NCI-H1105 treated with DMSO at 0.1 percent for 48 hours (cell line): ENCODE measurements at places on chromosomes 13 and 19.
A peak's percentile ranks its signal among the peaks of the same experiment; 100 is the strongest.

- no peak for DNase-seq
Measured at GRCh38 chr19:23784274-23784673, 25.6 kb upstream of the ZNF681 start.

DNA sequence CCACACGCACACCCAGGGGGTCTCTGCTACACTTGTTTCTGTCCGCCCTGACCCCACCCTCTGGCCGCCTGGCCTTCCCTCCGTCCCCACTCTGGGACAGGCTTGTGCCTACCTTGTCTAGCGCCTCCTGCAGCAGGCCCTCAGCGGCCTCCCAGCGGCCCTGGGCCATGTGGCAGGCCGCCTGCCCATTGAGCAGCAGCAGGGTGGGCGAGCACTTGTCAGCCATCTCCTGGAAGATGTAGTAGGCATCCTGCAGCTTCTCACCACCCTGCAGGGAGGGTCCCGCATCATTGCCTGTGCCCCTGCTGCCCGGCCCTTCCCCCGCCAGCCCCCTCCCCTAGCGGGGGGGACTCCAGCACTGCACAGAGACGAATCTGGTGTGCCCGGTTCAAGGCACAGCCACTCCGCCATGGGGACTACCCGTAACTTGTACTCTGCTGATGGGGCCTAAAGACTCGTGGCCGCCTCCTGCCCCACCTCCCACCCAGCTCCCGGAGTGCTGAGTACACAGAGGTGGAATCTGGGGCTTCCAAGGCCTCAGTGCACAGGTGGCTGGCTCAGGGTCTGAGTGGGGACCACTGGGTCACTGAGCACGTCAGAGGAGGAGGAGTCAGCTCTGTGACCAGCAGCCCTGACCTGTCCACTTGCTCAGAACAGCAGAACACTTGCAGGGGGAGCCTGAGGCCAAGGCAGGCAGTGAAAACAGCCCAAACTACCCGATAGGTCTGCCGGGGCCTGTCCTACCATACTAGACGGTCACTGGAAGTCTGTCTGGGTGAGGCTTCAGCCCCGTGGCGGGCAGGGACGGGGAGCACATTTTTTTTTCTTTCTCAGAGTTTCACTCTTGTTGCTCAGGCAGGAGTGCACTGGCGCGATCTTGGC is 7.4 kb upstream of the CERS1 start:
- no peak for DNase-seq

GRCh38 chr13:99363949-99364348 is 56.8 kb upstream of the GPR183 start:
- no peak for DNase-seq

- no peak for DNase-seq
Measured at GRCh38 chr19:58123354-58123753, 25.3 kb upstream of the ZSCAN18 start.

DNA sequence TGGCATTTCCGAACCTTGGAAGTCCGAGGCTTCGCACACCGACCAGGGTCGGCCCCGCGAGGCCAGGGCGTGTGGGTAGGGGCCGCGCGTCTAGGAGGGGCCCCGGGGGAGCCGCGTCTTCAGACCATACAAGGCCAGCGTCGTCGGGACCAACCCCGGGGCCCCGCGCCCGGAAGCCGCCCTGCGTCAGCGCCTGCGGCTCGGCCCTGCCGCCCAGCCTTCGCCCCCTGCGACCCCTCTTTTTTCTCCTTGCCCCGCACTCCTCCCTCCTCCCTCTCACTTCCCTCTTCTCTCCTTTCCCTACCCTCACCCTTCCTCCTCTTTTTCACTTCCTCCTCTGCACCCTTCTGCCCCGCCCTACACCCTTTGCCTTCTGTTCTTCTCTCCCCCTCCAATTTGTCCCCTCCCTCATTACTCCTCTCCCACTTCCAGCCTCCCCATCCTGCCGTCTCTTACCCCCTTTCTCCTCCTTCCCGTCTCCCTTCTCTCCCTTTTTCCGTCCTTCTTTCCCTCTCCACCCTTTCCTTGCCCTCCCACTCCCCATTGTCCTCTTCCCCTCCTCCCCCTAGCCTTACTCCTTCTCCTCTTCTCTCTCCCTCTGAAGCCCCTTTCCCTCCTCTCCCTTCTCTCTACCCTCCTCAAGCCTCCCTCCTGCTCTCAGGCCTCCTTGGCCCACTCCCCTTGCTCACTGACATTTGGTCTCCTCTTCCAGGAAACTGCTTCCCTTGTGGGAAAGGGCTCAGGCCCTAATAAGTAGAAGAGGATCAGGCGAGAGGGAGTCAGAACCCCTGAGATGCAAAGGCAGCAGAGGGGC is 2.2 kb upstream of the PLEKHG2 start:
- DNase-seq = peak; percentile 29

DNA sequence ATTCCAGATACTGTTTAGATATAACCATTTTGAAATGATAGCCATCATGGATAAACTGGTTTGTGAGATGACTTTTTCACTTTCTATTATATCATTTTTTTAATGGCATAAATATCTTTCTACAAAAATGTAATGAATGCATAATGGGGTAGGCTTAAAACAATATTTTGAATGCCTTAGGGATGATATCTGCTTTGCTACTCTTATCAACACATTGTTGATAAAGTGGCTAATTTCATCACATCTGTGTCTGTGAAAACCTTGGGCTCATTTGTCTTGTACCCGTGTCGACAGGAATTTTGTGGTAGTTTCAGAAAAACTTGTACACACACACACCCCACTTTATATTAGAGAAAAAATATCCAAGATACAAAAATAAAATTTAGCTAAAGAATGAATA is 44.1 kb downstream of the SLITRK6 start:
- no peak for DNase-seq

DNA sequence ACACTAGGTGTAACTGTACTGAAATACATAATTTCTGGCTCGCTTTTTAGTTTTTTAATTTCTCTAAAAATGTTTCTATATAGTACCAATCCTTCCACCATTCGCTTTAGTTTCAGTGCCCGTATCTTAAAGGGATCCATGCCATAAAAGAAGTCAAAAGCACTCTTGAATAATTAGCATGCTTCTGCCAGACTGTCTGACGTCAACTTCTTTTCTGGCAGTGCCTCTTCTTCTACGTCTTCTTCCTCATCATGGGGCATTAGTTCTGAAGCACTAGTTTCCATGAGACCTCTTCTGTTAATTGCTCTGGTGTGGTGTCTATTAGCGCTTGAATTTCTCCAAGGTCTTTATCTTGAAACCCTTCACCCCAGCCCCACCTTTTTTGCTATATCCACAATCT is 93.8 kb upstream of the DOCK9 start:
- no peak for DNase-seq

GRCh38 chr13:64675255-64675892 is 2554.8 kb downstream of the PCDH9 start:
- DNase-seq = no peak

- no peak for DNase-seq
Measured at GRCh38 chr13:50152655-50153309, 137.5 kb downstream of the KCNRG start.

DNA sequence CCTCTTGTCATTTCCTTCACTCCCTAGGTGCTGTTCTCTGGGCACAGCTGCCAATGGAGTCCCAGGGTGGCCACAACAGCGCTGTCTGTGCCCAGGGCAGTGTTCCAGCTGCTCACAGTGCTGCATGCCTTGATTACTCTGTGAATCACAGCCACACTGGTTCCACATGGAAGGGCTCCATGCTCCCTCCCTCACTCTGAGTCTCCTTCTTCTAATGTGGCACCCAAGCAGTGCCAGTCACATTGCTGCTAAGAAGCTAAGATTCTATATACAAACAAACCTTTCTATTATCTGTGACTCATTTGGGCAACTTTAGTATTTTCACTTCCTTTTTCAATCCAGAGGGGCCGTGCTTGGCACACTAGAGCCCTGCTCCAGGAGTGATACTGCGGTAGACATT is 248.7 kb downstream of the TDRD3 start:
- no peak for DNase-seq

GRCh38 chr13:44158098-44158521 is 215.5 kb upstream of the SERP2 start:
- DNase-seq = no peak

DNA sequence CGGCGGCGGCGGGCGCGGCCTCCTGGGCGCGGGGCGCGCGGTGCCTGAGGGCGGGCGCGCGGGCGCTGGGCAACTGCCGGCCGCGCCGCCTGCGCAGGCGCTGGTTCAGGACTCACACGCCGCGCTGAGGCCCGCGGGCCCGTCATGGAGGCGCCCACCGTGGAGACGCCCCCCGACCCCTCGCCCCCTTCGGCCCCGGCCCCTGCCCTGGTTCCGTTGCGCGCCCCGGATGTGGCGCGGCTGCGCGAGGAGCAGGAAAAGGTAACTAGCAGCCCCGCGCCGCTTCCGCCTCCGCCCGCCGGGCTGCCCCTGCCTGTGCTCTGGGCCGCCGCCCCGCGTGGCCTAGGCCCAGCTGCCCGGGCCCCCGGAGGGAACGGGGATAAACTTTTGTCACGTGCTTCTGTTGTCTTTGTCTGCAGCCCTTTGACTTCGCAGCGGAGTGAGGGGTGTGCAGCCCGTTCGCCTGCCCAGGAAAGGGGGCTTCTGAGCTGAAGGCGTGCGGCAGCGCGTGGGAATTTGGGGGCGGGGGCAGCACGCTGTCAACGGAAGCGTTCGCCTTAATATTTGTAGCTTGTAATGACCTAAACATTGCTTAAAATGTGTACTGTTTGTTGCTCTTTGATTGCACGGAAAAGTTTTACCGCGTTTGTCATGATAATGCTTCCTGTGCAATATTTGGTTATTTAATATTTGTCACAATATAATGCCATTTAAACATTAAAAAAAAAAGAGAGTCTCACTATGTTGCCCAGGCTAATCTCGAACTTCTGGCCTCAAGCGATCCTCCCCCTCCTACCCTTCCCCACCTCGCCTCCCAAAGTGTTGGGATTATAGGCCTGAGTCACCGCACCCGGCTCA is 594 bp downstream of the URI1 start:
- peak; percentile 70 for DNase-seq

DNA sequence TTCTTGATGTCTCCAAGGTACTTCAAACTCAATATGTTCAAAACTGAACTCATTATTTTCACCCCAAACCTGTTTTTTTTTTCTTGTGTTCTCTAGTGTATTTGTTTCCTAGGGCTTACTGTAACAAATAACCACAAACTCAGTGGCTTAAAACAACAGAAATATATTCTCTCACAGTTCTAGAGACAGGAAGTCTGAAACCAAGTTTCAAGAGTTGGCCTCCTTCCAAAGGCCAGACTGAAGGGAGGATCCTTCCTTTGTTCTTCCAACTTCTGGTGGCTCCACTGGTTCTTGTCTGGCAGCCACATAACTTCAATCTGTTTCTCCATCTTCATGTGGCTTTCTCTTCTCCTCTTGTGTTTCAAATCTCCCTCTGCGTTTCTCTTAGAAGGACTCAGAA is 62.0 kb upstream of the PDCD5 start:
- DNase-seq = no peak

DNA sequence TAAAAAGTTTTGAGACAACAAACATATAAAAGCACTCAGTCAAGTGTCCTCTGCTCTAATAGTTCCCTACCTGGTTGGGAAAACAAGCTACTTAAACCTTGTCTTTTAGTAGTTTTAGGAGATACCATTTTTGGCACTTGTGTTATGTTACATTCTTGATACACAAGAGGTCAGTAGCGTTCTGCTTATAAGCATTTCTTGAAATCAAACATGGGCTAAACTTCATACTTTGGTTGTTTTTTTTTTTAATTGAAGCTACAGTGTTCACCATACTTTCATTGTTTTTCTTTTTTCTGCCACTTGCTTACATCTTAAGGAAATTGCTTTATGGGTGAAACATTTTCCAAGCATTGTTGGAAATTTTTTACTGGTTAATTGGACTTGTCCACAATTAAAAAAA is 12.9 kb downstream of the NHLRC3 start:
- DNase-seq = peak; percentile 45

DNA sequence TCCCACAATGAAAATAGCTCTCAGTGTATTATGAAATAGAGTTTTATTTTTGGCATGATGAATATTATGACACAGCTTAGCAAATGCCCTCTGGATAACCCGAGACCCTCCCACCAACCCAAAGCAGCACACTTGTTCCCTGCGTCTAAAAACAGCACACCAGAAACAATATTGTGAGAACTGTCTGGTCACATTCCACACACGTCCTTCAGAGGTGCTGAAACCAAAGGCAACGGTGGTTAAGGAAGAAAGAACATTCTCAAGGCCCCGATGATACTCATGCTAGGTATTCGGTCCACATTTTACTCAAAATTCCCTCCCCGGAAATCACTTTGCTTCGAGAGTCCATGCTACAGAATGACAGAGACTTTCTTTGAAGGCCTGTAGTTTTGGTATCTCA is 156.7 kb downstream of the SLC7A1 start:
- no peak for DNase-seq

DNA sequence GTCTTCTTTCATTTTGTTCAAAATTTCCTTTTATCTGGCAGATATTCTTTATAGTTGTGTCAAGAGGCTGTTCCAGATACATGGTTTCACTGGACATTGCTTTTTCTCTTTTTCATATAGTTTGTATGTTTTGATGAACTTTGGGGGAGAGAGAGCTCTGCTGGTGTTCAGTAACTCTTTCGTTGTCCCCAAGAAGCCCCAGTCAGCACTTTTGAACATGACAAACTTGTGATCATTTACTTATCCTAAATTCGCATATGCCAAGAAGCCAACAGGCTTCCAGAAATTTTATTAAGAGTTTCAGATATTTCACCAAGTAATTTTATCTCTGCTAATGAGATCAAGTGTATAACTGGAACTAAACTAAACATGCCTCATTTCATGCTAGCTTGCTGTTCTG is 275.8 kb upstream of the GPC6 start:
- DNase-seq = no peak

GRCh38 chr13:60143775-60144174 is 20.0 kb downstream of the DIAPH3 start:
- no peak for DNase-seq

DNA sequence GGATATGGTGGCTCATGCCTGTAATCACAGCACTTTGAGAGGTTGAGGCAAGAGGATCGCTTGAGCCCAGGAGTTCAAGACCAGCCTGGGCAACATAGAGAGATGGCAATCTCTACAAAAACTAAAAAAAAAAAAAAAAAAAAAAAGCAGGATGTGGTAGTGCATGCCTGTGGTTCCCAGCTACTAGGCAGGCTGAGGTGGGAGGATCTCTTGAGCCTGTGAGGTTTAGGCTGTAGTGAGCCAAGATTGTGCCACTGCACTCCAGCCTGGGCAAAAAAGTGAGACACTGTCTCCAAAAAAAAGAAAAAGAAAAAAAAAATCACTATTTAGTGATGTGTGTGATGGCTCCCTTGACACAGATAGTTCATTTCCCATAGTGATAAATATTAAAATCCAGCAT is 365.0 kb upstream of the NBEA start:
- no peak for DNase-seq

GRCh38 chr19:7778081-7778480 is 15.0 kb downstream of the CLEC4M start:
- DNase-seq = no peak

DNA sequence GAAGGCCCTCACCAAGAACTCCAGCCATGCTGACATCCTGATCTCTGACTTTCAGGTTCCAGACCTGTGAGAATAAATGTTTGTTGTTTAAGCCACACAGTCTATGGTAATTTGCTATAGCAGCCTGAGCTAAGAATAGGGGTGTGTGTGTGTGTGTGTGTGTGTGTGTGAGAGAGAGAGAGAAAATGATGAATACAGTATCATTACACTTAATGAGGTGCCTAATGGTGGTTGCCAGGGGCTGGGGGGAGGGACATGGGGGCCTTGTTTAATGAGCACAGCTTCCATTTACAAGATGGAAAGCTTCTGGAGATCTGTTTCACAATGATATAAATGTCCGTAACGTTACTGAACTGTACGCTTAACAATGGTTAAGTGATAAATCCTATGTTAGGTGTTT is 53.8 kb upstream of the LATS2 start:
- DNase-seq = no peak

GRCh38 chr13:63700350-63700749 is 2284.7 kb upstream of the PCDH20 start:
- DNase-seq = no peak

- no peak for DNase-seq
Measured at GRCh38 chr13:24459726-24460125, 52.9 kb downstream of the PARP4 start.
